ENCODE measurements at places on chromosomes 3 and 15.
A peak's percentile ranks its signal among the peaks of the same experiment; 100 is the strongest.

DNA sequence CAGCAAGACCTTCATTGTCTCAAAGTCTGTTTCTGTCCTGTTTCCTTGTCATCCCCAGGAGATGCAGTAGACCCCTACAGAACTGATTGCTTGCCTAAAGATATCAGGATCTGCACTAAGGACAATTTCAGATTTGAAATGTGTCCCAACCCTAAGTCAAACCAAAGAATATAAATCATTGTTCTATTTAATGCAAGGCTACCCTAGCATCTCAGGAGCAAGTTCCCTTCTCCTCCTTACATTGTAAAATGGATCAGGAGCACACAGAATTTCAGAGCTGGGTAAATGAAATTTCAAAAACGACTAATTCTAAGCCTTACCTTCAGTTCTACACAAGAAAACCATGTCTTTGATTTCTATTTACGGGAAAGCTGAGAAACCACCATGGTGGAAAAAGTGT lies 360.9 kb upstream of the KCNH8 start:
- DNase-seq, result no peak

DNA sequence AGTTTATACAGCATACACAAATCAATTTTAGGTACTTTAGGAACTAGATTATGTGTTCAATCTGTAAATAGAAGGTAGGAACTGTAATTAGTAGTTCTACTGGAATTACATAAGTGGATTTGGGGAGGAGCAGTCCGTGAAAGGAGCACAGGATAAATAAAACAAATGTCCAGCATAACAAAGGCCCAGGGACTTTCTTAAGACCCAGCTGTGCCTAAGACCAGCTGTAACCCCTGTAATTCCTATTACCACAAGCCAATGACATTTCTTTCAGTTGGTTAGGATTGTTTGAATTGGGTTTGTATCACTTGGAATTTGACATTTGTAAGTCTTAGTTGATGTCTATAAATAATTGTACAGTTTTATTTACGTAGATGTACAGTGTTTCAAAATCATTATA lies 4.8 kb upstream of the ZBTB20 start:
- no peak for DNase-seq

- no peak for DNase-seq
Observed at GRCh38 chr3:174302746-174303315, 556.3 kb upstream of the NAALADL2 start.

GRCh38 chr3:54138937-54139547 lies 16.7 kb downstream of the CACNA2D3 start:
- DNase-seq, result no peak

GRCh38 chr15:70650567-70651302 lies 112.6 kb downstream of the UACA start:
- DNase-seq, result no peak

DNA sequence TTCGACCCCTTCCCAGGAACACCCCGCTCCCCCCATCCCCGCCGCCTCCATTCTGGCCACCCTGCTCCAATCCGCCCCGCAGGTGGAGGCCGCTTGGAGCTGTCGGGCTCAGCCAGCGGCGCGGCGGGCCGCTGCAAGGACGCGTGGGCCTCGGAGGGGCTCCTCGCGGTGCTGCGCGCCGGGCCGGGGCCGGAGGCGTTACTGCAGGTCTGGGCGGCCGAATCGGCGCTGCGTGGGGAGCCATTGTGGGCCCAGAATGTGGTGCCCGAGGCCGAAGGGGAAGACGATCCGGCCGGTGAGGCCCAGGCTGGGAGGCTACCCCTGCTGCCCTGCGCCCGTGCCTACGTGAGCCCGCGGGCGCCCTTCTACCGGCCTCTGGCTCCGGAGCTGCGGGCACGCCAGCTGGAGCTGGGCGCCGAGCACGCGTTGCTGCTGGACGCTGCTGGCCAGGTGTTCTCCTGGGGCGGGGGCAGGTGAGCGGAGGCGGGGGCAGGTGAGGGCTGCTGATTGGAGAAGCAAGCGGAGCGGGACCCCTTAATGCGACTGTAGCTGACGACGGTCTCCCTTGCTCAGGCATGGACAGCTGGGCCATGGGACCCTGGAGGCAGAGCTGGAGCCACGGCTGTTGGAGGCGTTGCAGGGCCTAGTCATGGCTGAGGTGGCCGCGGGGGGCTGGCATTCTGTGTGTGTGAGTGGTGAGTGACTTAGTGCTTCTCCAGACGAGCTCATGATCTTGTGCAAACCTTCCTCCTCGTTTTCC lies 2.5 kb downstream of the RCCD1 start:
- no peak for DNase-seq

DNA sequence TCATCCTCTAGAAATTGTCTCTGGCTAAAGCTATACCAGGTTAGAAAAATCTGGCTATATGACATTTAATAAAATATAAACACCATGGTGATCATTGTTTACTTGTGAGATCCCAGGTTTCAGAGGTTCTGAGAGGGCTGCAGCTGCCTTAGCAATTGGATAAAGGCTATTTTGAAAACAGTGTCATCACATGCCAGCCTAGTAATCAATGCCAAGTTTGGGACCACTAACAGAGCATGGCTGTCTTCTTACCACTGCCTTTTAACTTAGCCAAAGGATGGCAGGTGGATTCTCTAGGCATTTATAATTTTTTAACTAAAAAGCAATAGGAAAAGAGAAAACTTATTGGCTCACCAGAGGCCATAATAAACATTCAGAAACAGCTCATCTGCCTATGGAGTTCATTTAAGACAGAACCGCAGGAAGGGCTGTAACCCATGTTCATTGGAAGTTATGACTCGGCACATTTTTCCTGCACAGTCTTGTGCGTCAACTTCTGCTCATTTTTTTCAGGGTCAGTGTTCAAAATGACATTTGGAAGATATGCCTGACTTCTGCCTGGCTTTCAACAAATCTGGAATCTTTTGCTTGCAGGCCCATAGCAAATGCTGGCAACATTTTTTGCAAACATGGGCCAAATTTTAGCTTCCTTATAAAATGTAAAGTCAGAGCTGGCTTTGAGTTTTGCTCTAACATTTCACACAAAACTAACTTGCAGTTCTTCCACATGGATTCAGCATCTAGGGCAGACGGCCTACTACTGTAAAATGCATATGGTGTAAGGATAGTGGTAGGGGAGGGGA lies 476.0 kb upstream of the TBL1XR1 start:
- DNase-seq, result peak; percentile 33

DNA sequence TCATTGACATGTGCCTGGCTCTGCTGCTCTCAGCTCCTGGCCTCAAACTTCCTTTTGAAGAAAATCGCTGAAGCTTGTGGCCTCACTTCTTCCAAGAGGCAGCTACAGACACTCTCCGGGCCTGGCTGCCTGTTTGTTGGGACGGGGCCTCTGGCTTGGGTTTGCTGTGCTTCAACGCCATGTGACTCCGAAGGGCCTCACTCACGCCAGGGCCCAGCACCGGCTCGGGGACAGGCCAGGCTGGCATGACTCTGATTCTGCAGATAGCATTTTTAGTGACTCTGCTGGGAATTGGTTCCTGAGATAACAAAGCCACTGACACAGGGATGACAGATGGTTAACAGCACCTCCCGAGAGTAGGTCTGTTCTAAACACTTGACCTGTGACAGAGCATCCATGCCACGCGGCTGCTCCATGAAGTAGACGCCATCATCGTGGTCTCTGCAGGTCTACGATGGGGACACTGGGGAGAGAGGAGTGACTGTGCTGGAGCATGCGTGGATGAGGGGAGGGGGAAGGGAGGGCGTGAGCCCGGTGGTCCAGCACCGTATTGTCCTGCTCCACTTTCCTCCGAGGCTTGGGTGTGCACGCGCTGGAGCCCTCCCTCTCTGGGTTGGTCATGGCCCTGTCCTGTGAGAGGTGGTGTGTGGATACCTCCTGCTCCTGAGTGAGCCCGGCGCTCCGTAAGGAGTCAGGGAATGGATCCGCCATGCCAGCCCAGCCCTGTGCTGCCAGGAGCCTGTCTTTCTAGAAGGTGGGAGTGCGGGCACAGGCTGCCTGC lies 133.6 kb downstream of the TJP1 start:
- no peak for DNase-seq

- DNase-seq, result no peak
Observed at GRCh38 chr3:99487894-99488293, 150.5 kb upstream of the COL8A1 start.

DNA sequence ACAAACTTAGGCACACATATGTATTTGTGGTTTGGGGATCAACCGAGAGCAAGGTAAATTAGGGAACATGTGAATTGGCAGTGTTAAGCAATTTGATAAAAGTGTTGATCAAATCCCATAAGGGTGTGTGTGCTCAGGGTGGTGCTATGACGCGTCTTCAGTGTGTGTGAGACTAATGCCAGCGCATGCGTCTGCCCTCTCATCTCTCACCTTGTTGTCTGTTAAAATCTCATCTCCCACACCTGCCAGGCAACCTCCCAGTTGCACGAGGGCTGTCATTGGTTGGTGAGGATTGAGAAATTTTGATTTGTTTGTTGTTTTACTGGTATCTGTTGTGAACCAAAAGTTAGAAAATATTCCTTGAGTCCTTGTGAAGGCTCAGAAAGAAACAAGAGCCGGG lies 137.2 kb upstream of the ICE2 start:
- no peak for DNase-seq
